HFFc6 (cell line): ENCODE measurements at places on chromosomes 16 and 17.

GRCh38 chr17:67021743-67022450, 22.5 kb upstream of the CACNG1 start:
- DNase-seq, result no peak

GRCh38 chr16:64738321-64738960, 383.4 kb downstream of the CDH11 start:
- peak; percentile 46 for DNase-seq

- no peak for DNase-seq
Observed at GRCh38 chr17:57589151-57590034, 155.7 kb downstream of the CCDC182 start.

DNA sequence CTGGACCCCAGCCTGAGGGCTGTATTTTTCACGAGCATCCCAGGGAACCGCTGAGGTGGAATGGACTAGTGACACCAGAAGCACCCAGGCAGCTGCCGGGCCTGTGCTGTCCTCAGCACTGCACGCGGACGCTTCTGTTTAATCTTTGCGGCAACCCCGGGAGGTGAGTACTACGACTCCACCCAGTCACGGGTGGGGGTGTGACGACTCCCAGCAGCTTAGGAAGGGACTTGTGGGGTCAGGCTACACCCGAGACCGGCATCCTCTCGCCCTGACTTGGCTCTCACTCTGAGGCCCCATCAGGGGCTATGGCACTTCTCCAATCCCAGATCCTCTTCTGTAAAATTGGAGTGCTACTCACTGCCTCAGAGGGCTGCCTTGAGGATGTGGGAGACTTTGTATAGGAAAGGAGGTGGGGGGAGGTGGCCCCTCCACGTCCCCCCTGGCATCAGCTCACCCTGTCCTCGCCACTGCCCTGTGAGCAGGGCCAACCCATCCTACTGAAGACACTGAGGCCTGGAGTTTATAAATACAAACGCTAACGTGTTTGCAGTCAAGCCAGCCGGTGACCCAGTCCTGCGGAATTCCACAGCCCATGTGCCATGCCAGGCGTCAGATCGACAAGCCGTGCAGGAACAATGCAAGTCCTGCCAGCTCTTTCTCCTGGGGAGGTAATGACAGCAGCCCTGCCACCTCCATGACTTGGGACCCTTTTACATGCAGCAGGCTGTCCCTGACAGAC, 44.4 kb downstream of the PPL start:
- DNase-seq, result peak; percentile 21

DNA sequence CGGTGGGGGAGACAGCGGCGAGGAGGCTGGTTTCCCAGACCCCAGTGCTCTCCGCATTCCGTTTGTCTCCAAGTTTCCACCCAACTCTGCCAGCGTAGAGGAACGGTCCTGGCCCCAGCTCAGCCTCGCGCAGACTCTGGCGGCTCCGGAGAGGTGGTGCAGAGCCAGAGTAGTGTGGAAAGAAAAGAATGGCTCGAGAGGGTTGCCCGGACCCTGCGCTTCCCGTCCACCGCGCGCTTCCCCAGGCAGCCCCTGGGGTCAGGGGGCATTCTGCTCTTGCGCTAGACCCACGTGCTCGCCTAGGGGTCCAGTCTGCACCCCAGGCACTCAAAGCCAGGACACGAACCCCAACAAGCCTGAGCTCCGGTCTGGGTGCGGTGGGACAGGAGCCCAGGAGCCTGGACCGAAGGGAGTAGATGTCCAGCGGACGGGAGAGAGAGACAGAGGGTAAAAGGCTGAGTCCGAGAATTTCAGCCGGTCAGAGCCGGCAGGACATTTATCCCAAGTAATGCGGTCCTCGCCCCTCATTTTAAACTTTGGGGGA, 3.8 kb downstream of the PMP22 start:
- DNase-seq, result peak; percentile 60

DNA sequence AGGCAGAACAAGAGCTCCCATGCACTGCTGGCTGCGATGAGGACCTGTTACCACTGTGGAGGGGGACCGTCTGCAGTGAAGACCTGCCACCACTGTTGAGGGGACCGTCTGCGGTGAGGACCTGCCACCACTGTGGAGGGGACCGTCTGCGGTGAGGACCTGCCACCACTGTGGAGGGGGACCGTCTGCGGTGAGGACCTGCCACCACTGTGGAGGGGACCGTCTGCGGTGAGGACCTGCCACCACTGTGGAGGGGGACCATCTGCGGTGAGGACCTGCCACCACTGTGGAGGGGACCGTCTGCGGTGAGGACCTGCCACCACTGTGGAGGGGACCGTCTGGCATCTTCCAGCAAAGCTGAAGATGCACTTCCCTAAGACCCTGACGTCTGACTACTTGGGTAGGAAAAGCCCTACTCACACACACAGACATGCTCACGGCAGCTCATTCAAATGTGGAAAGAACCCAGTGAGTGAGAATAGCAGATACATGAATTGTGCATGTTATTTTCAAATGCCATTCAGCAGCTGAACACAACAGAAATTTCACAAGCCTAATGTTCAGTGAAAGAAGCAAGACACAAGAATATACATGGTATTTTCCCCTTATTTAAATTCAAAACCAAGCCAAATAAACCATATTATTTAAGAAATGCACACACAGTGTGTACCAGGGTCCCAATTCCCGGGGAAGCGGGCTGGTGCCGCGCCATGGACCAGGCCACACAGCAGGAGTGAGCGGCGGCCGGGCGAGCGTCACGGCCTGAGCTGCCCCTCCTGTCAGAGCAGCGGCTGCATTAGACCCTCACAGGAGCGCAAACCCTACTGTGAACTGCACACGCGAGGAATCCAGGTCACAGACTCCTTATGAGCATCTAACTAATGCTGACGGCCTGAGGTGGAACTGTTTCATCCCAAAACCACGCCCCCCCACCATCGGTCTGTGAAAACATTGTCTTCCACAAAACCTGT, 64.2 kb upstream of the METRNL start:
- no peak for DNase-seq

GRCh38 chr16:77589071-77589765, 133.1 kb upstream of the NUDT7 start:
- no peak for DNase-seq

DNA sequence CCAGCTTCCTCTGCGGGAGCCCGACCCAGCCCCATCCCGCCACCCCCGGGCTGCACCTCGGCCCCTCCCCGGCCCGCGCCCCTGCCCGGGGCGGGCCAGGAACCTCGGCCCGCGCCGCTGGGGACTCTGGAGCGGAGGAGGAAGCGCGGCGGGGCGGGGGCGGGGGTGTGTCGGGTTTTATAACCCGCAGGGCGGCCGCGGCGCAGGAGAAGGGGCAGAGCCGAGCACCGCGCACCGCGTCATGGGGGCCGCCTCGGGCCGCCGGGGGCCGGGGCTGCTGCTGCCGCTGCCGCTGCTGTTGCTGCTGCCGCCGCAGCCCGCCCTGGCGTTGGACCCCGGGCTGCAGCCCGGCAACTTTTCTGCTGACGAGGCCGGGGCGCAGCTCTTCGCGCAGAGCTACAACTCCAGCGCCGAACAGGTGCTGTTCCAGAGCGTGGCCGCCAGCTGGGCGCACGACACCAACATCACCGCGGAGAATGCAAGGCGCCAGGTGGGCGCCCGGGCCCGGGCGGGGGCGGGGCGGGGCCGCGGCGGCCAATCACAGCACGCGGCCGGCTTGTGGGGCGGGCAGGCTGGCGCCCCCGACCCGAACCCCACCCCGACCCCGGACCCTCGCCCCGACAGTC, at the start of gene ACE:
Gene ACE (plus strand): TSS at position 208 of the 626 bp plus-strand sequence. CDS start 34 bp downstream, at position 242.
- no peak for DNase-seq

- DNase-seq, result no peak
Observed at GRCh38 chr16:23009075-23009474, 140.2 kb downstream of the USP31 start.

DNA sequence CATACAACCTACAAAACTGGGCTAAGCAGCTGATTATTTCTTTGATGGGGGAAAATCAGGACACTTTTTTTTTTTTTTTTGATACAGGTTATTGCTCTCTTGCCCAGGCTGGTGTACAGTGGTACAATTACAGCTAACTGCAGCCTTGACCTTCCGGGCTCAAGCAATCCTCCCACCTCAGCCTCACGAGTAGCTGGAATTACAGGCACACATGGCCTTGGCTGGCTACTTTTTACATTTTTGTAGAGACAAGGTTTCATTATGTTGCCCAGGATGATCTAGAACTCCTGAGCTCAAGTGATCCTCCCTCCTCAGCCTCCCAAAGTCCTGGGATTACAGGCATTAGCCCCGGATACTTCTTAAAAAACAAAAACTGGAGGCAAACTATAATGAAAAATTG, 20.6 kb upstream of the TMEM97 start:
- DNase-seq, result no peak

GRCh38 chr17:18002171-18002570, 29.5 kb downstream of the DRC3 start:
- DNase-seq, result no peak

GRCh38 chr17:980406-981291, 1.1 kb upstream of the NXN start:
- peak; percentile 85 for DNase-seq

DNA sequence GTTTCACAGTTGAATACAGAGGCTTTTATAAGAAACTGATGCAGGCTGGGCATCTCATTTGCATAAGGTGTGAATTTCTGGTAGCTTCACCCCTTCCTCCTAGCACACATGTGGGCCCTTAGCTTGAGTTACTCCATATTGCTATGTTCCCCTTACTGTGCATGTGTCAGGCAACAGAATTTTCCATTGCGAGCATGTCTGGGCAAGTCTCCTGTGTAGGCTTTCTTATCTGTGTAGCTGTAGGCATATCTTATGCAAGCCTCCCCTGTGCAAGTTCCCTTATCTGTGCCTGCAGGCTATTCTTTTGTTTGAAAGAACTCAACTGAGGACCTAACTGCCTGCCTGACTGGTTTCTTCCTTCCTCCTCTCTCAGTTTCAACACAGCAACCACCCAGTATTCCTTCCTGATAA, 597.4 kb upstream of the CDH5 start:
- DNase-seq, result no peak

DNA sequence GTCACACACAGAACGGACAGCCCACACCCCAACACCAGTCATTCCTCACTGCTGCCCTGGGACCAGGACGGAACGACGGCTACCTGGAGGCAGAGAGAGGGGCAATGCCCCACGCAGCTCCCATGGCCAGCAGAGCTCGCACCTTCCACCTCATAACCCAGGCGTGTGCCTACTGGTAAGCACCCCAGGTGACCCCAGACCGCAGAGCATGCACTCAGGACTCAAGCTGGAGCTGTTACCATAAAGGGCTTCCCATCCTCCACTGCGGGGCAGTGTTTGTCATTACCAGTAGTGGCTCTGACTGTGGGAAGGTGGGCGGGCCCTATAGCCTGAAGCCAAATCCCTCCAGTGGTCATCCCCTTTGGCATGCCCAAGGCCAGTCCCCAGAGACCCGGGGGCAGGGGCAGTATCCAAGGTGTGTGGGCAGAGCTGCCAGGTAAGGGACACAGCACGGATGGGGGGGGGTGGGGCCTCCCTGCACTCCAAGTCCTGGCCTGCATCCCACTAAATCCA, 4.7 kb upstream of the BCAR1 start:
- DNase-seq, result no peak

DNA sequence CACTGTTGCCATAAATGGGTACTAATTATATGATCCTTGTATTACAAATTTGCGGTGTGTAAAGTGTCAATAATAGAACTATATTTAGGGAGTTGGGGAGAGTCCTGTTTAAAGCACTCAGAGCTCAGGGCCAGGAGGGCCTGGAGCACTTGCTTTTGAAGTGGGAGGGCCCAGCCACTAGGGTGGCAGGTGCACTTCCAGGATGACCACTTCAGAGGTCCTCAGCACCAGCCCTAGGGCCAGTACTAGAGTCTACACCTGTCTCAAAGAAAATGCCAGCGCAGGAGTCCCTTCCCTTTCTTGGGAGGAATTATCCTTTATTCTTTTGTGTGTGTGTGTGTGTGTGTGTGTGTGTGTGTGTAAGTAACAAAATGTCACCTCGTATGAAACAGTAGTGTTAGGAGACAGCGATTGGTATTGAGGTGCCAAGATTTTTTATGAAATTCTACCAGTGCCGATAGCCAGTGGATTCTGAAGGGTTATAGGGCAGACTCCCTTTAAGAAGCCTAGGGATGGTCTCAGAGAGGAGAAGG, 31.9 kb downstream of the MYO18A start:
- no peak for DNase-seq

- DNase-seq, result no peak
Observed at GRCh38 chr17:78304549-78305037, 55.3 kb downstream of the SOCS3 start.

DNA sequence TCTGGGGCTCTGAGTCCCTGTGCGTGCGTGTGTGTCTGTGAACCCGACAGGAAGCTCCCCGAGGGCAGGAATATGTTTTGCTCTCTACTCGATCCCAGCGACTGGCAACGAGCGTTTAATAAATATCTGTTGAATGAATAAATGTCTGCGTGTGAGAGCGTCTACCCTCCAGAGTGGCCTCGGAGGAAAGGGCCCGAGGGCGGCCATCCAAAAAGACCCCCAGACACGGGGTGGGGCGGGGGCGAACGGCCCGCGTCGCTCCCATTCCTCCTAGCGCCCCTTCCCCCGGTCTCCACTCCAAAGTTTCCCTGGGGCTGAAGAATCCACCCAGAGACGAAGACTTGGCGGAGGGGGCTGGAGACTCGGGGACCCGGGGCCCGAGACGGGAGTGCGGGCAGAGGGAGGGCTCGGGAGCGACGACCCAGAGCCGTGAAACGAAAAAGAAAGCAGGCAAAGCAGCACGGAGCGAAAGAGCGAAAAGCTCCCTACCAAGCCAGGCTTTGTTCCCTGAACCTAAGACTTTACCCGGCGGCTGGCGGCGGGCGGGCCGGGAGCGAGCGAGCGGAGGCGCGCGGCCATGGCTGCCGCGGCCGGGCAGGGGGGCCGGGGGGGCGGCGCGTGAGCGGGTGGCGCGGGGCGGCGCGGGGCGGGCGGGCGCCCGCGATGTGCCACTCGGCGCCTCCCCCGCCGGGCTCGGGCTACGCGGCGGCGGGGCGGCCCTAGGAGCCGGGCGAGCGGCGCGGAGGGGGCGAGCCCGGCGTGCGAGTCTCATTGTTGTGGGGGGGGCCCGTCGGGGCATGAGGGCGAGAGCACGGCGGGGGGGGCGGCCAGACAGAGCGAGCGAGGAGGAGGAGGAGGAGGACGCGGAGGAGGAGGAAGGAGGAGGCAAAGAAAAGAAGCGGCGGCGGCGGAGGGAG, at the start of gene MLLT6:
Gene MLLT6 (plus strand): TSS at position 668 of the 917 bp plus-strand sequence. CDS start 360 bp downstream, outside the sequence.
- DNase-seq, result peak; percentile 69

DNA sequence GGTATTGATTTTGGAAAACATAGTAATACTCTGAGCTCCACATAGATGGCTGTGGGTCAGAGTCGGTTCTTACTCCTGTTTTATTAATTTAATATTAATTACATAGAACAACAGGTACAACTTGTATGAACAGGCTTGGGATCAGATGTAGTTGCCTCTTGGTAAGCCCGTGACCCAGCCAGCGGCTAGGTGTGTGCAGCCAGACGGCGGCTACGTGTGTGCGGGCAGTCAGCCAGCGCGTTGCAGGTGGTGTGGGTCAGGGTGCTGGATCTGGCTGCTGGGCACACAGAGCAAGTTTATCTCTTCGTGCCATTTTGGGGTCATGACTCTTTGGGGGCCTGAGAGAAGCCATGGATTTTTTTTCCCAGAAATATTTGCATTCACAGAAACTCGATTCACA, 30.3 kb downstream of the DBNDD1 start:
- DNase-seq, result no peak

- no peak for DNase-seq
Observed at GRCh38 chr16:51071326-51071725, 79.7 kb downstream of the SALL1 start.
